ENCODE measurements at places on chromosomes 6 and 20. TPM values are rescaled to one million over a fixed set of nuclear protein-coding genes. Genes with fewer than 3 reads are reported as not detected.

Gene TP53TG5
- total RNA-seq = not detected

Gene IMPG1
- total RNA-seq = not detected

Gene POM121L2
- total RNA-seq = not detected

Gene CD109
- 46.1 TPM for total RNA-seq

Gene VTA1
- total RNA-seq = 53.1 TPM

Gene NKX2-4
- not detected for total RNA-seq

Gene GPX6
- not detected for total RNA-seq

Gene PGC
- not detected for total RNA-seq

Gene LTV1
- total RNA-seq = 14.1 TPM

Gene TNXB
- 9.8 TPM for total RNA-seq

Gene LRFN2
- total RNA-seq = not detected

Gene TFAP2D
- 0.46 TPM for total RNA-seq

Gene EMILIN3
- total RNA-seq = not detected

Gene FAM209B
- total RNA-seq = not detected

Gene LRRN4
- 0.07 TPM for total RNA-seq

Gene RAB32
- total RNA-seq = 89.8 TPM

Gene VSX1
- not detected for total RNA-seq

Gene TPBG
- 138 TPM for total RNA-seq

Measured in smooth muscle cell of the pulmonary artery (primary cell).